Activated T-cell treated with anti-CD3 and anti-CD28 coated beads for 48 hours (primary cell): ENCODE measurements at places on chromosomes 7 and 10.

GRCh38 chr7:106047184-106047583 lies 64.9 kb downstream of the SYPL1 start:
- no peak for DNase-seq

GRCh38 chr7:92282930-92283329 lies 37.2 kb downstream of the ANKIB1 start:
- no peak for DNase-seq

DNA sequence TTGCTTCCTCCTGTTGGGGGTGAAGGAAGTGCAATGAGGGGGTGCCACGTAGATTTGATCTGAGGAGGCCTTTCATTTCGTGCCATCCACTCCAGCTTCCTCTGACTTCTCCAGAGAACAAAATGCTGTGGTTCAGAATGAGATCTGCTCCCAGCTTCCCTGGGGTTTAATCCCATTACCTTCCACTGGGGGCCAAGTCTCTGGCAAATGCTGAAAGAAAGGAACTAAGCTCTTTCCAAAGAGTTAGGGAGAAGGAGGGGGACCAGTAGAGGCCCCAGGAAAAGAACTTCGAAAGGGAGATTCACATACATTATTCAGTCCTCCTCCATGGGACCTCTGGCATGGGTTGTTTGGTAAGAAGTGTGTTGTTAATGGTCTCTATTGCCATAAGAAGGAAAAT lies 727.0 kb downstream of the TYW1 start:
- DNase-seq: no peak

DNA sequence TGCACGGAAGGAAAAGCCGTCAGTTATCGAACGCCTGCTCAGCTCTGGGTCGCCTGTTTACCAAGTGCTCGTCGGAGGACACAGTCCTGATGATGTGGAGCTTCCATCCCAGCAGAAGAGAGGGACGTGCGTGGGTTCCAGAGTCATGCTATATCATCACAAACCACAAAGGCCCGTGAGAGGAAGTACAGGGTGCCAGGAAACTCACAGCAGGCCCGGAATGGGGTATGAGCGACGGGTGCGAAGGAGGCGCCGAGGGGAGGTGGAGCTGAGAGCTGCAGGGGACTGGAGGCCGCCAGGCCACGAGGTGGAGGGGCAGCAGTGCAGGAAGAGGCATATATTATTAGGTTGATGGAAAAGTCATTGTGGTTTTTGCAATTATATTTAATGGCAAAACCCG lies 102.5 kb downstream of the ACTR3B start:
- no peak for DNase-seq

DNA sequence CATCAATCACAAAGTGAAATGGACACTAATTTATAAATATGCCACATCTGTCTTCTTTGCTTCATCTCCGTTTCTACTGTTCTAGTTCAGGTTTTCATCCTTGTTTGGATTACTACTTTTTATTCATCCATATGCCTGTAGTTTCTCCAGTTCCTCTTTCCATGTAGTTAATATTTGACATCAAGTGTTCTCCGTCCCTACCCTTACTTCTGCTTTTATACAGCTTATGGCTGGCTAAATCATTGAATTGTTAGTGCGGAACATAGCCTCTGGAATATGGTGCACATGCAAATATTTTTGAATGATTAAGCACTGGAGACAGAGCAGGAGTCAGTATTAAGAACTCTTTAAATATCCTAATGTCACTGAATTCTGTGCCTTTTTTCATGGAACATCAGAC lies 230.0 kb upstream of the PPP1R3A start:
- no peak for DNase-seq

GRCh38 chr10:59799421-59799820 lies 46.2 kb upstream of the MRLN start:
- no peak for DNase-seq

GRCh38 chr7:8210845-8211724 lies 50.9 kb downstream of the ICA1 start:
- no peak for DNase-seq

- no peak for DNase-seq
Measured at GRCh38 chr10:74743401-74743800, 83.0 kb upstream of the KAT6B start.

DNA sequence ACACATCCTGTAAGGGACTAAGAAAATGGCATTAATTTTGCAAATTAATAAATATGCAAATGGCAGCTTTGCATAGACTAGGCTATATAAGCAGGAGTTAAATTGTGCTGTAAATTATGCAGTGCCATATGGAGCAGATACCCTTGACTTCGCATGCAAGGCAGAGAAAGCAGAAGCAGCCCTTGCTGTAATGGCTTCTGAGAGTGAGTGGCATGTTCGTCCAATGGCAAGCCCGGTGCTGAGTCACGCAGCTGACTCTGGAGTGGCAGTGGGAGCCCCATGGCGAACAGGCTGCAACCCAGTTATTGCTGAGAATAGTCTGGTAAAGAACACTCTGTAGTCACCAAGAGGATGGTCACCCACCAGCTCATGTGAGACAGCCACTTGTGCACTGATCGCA lies 1186.5 kb downstream of the TYW1 start:
- no peak for DNase-seq

DNA sequence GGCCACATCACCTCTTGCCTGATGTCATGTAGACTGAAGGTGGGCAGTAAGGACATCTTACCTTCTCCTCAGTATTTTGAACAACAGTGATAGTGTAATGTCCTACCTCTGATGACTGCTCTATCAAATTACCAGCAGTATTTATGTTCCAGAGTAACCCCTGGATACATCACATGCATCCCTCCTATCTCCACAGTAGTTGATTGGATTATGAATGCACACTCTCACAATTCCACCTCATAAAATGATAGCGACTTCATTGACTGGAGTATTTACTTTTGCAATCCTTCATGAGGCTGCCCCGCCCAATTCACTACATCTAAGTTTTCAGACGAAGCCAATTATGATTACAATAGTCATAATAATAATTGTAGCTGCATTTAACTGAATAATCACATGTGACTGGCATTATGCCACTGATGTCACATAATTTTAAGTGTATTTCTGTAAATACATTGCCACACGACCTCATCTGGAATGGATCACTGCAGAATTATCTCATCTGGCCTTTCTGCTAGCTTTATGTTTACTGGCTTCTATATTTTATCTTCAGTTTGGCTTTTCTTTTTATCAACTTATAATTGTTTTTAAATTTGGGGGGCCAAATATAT lies 268.9 kb downstream of the SLC25A13 start:
- no peak for DNase-seq

GRCh38 chr10:16436367-16436757 lies 448 bp upstream of the PTER start:
- no peak for DNase-seq

- DNase-seq: no peak
Measured at GRCh38 chr7:30743371-30744074, 8.4 kb upstream of the INMT start.

DNA sequence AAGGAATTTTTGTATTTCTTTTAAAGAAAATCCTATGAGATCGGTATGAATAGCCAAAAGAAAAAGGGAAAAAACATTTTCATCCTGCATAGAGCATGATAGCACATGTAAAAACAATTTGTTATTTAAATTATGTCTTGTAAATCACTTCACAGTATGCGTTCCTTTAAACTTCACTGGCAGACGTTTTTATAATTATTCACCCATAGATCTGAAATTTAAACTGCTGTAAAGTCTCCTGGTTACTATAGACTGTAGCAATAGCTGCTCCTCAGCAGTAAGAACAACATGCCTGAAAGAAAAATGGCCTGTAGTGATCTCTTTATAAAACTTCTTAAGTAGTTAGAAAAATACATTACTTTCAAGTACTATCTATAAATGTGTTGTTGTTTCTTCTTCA lies 26.5 kb downstream of the CAPZA2 start:
- no peak for DNase-seq

GRCh38 chr7:125828153-125828700 lies 898.6 kb upstream of the POT1 start:
- no peak for DNase-seq

DNA sequence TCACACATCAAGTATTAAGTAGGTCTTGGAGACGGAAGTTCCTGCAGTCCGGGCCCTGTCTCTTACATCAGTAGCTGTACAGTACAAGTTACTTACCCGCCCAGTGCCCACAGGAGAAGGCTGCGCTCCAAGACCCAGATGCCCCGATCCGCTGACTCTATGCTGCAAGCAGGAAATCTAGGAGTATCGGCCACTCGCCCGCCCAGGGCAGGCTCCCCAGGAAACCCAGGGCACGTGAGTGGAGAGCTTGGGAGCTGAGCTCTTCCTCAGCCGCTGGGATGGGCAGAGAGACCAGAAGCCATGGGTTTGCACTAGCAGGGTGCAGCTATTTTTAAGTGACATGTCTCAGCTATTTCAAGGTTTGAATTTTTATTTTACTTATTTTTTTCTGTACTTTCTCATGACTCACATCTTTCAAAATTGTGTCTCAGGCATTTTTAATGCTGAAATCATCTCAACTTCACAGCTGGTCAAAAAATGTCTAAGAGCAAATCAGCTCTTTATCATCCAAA lies 1.9 kb upstream of the GPER1 start:
- DNase-seq: no peak

- DNase-seq: peak; percentile 44
Measured at GRCh38 chr10:117442944-117443685, 67.9 kb upstream of the PDZD8 start.

DNA sequence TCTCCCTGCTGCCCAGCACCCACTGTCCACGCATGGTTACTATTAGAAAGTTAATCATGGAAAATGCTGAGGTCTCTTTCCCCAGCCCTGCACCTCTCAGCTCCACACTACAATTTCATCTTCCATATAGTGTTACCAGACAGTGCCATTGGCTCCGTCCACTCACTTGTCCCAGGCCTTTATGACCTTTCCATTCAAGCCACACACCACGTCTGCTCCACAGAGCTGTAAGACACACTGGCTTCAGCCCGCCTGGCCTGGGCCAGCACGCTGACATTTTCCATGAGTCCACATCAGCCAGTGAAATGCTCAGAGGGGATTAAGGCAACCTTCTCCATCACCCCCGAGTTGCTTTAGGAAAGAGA lies 118.7 kb downstream of the KCNMA1 start:
- DNase-seq: no peak

- no peak for DNase-seq
Measured at GRCh38 chr10:92265687-92266258, 25.1 kb downstream of the CPEB3 start.

GRCh38 chr7:386385-386784 lies 96.4 kb downstream of the FOXL3 start:
- DNase-seq: no peak

DNA sequence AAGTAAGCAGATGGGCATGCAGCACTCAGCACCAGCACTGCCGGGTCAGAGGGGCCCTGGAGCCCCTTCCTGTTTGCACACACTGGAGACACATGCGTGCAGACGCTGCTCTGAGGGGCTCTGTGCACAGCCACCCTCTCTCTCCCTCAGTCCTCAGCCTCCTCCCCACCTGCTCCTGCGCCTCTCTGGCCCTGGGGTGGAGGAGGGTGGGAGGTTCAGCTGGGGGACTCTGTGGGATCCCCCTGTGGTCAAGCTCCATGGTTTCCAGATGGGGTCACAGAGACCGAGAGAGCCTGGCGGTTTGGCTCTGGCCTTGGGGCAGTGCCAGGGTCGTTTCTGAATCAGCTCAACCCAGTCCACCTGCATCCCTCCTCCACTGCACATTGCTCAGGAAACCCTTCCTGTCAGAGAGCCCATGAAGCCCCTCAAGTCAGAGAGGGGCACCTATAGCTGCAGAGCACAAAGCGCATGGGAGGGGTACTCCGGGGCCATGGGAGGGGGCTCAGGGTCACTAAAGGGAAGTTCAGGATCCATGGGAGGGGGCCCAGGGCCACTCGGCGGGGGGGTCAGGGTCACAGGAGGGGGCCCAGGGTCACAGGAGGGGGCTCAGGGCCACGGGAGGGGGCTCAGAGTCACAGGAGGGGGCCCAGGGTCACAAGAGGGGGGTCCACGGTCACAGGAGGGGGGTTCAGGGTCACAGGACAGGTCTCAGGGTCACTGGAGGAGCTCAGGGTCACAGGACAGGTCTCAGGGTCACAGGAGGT lies 161.7 kb downstream of the ADARB2 start:
- DNase-seq: no peak

DNA sequence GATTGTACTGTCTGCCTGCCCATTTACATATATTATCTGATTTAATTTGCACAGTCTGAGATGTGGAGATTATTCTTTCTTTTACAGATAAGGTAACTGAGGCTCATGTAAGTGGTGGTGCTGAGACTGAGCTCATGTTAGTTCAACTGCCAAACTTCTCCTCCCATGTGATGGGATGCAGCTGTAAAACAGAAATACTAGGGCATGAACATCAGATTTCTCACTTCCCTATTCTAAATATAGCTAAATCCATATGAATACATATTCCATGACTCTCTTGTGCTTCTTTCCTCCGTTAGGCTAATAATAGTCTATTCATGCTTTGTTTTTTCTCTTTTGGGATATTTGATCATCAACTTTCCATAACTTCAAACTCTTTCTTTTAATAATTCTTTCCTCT lies 84.7 kb downstream of the PTPRZ1 start:
- no peak for DNase-seq
